NCI-H510A treated with DMSO at 0.1 percent for 48 hours (cell line): ENCODE measurements at places on chromosomes 6 and 20.

GRCh38 chr6:33837971-33838665 is 34.3 kb upstream of the MLN start:
- DNase-seq, result peak; percentile 34

- no peak for DNase-seq
These were observed 90.3 kb downstream of the VEGFA start for GRCh38 chr6:43860285-43860684.

- no peak for DNase-seq
These were observed 504 bp downstream of the SNTA1 start for GRCh38 chr20:33443006-33443511.

GRCh38 chr6:84172574-84172973 is 54.9 kb downstream of the CEP162 start:
- no peak for DNase-seq

GRCh38 chr20:50038574-50038991 is 55.8 kb downstream of the SNAI1 start:
- peak; percentile 91 for DNase-seq

DNA sequence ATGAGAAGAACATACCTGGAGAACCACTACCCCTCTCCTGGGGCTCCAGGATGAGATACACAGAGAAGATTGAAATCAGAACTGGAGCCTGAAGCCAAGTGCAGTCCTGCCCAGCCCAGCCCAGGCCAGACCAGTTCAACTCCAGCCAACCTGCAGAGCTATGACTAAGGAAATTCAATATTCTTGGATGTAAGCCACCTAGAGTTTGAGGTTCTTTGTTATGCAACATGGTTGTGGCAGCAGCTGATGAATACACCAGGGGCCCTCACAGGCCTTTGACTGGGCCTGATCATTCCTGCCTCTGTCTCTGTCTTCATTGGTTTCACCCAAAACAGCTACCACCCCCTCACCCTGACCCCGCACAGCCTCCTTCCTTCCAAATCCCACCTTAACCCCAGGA is 167.8 kb downstream of the LRFN2 start:
- no peak for DNase-seq

- no peak for DNase-seq
These were observed 322.3 kb upstream of the SULF2 start for GRCh38 chr20:48107560-48107959.

DNA sequence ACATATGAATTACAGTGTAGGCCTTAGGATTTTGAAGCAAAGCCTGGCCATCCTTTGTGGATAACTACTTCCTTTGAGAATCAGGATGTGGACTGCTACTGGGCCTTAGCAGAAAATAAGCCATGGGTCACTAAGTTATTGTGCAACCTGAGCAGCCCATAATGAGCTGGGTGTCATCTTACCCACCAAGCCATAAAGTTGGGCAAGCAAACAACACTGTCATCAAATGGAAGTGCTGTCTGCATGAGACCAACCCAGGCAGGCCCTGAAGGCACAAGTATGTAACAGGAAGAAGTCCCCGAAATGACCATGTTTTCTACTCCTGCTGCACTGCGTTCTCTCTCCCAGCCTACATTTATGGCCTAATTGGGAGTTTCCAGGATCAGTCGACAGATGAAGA is 205.6 kb upstream of the GGTLC1 start:
- no peak for DNase-seq

DNA sequence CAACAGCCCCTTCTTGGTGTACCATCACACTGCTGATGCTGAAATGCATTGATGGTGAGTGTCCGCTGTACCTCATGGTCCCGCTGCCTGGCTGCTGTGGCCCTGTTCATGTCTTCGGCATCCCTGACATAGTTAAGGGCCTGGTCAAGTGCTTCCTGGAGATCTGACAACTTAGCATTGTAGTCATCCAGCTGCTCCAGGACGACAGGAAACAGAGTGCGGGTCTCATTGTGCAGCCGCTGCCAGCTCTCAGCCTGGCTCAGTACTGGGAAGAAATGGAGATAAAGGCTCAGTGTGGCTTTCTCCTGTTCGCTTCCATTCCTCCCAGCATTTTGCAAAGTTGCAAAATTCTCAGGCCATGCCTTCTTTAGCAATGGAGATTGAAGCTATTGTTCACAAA is 81.8 kb downstream of the LAMA4 start:
- no peak for DNase-seq

- DNase-seq, result no peak
These were observed 125.0 kb downstream of the MAP3K4 start for GRCh38 chr6:161116554-161116953.

- DNase-seq, result no peak
These were observed 102.5 kb downstream of the CRYBG1 start for GRCh38 chr6:106462923-106463557.

- no peak for DNase-seq
These were observed 148.0 kb upstream of the LRFN2 start for GRCh38 chr6:40735121-40735520.

- DNase-seq, result no peak
These were observed 70.3 kb upstream of the HEY2 start for GRCh38 chr6:125679128-125679527.

DNA sequence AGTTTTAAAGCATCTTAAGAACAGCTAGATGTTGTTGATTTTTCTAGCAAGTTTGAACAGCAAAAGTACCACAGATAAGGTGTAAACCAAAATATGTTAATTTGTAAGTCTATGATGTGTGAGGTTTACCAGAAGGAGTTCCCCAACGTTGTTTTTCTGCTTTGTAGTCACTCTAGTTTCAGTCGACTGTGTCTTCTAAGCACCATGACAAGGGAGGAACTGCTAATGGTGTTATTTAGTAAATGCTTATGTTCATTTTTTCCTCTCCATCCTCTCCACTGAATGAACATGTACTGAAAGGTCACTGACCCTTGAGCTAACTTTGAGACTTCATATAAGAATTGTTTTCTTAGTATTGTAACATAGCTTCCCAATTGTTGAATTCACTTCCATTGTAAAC is 3.0 kb downstream of the ENPP3 start:
- DNase-seq, result no peak

- no peak for DNase-seq
These were observed 51.2 kb upstream of the RNF24 start for GRCh38 chr20:4066551-4066950.

GRCh38 chr6:39166912-39167290 is 51.9 kb upstream of the SAYSD1 start:
- no peak for DNase-seq

DNA sequence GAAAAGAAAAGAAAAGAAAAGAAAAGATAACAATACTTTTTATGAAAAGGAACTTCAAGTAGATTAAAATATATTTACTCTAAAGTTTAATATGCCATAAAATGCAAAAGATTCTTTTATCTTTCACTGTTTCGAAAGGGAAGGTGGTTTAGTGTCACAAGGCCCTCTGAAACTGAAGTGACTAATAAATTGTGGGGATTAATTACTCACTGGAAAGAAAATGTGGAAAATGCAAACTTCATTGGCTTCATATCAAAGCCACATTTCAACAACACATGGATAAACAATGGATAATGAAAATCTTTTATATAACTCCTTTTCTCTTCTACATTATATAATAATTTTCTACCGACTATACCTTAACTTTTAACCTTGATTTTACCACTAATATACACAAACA is 320.5 kb upstream of the RSPO3 start:
- DNase-seq, result no peak

- DNase-seq, result no peak
These were observed 22.2 kb upstream of the ENTPD6 start for GRCh38 chr20:25173321-25173720.

DNA sequence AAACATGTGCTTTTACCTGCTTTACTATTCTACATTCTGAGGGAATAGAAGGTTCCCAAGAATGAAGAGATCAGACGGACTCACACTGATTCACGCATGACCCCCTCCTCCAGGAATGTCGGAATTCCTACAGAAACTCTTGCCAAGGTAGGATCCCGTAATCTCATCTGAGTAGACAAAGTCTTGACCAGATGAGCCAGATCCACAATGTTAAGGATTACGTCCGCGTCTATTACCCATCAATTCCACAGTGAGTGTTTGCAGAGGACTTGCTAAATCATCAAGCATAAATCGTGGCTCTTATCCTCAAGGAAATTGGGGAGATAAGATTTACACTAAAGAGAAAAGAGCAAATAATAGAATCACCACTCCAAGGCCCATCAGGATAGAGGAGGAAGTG is 245.9 kb upstream of the FOXQ1 start:
- DNase-seq, result no peak

DNA sequence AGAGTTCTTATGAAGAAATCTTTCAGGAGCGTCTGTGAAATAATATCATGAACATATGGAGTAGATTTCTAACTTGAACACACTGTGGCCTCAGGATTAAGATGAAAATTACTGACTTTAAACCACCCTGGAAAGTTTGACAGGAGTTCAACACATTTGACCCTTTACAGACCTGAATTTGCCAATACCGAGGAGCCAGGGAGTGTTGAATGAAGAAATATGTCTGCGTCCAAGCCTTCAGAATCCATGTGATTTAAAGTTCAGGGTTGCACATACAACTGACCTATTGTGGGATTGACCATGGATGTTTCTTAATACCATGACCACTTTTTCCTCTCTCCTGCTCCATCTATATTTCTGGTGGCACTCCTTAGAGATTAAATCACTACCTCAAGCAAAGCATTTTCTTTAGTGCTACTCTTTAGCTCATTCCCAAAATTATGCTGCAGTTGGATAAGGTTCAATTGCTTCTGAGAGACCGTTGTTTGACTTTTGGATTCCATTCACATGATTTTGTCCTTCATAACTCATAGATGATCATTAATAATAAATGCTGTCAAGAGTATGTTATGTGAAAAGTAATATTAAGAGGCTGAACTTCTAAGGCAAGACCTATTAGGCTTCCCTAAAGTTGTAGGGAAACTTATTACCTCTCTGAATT is 57.4 kb downstream of the PRL start:
- no peak for DNase-seq

GRCh38 chr6:27777126-27777525 is 135.1 kb downstream of the OR2B2 start:
- no peak for DNase-seq

DNA sequence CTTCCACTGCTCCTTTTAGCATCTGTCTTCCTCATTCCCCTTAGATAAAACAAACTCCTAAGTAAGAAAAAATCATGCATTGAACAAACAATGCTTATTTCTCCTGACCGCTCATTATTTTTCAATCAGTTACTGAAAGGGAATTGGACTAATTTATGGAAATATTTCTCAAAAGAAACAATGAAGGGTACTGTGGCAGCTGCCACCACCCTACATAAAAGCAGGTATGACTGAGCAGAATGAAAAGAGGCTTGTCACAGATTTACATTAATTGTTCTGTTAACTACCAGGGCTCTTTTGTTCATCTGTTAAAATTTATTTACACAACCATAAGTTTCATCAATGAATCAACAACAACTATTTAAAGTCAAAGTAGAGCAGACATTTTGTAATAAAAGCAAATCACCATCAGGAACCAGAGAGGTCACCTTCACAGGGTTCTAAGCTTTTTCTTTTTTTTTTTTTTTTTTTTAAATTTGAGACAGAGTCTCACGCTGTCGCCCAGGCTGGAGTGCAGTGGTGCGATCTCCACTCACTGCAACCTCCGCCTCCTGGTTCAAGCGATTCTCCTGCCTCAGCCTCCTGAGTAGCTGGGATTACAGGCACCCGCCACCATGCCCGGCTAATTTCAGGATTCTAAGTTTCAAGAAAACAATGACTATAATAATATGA is 204.0 kb downstream of the PTPRK start:
- no peak for DNase-seq

DNA sequence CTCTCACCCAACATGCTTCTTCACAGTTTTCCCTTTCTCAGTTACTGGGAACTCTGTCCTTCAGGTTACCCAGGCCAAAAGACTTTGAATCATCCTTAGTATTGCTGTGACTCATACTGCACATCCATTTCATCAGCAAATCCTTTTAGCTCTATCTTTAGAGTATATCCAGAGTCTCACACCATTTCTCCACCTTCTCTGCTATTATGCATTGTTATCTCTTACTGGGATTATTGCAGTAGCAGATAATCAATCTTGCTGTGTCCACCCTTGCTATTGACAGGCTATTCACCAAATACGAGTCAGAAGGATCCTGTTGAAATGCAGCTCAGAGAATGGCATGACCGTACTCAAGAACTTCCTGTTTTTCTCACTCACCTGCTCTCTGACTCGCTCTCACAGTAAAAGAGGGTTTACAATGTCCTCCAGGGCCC is 57.3 kb downstream of the BCKDHB start:
- DNase-seq, result peak; percentile 39

GRCh38 chr20:39124064-39124463 is 161.9 kb downstream of the DHX35 start:
- no peak for DNase-seq

GRCh38 chr6:106612671-106613416 is 16.5 kb downstream of the RTN4IP1 start:
- no peak for DNase-seq

DNA sequence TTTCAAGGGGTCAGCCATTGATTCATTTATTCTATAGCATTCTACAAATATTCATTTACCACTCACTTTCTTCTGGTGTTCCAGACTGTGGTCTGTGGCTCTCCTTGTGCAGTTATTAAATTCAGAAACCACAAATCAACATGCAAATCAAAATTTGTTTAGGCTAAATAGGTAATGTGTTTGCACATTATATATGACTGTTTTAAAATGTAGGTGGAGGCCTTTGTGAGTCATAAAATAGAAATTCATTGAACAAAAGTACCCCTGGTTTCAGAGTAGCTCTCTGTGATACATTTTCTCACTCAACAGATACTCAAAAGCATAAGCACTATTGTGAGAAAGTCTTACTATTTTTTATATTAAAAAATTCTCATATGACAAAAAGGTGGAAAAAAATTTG is 385.5 kb upstream of the TSHZ2 start:
- no peak for DNase-seq

GRCh38 chr20:45968801-45969711 is 2.9 kb downstream of the ZNF335 start:
- no peak for DNase-seq

- no peak for DNase-seq
These were observed 96.0 kb upstream of the MAP3K4 start for GRCh38 chr6:160895562-160895961.

GRCh38 chr20:32291166-32291565 is 13.7 kb downstream of the KIF3B start:
- DNase-seq, result no peak

GRCh38 chr20:50085481-50086365 is 27.2 kb downstream of the UBE2V1 start:
- DNase-seq, result peak; percentile 67

- DNase-seq, result no peak
These were observed 35.6 kb upstream of the RPS6KA2 start for GRCh38 chr6:166662690-166663089.

- DNase-seq, result no peak
These were observed 232.5 kb downstream of the RFPL4B start for GRCh38 chr6:112579601-112580000.

DNA sequence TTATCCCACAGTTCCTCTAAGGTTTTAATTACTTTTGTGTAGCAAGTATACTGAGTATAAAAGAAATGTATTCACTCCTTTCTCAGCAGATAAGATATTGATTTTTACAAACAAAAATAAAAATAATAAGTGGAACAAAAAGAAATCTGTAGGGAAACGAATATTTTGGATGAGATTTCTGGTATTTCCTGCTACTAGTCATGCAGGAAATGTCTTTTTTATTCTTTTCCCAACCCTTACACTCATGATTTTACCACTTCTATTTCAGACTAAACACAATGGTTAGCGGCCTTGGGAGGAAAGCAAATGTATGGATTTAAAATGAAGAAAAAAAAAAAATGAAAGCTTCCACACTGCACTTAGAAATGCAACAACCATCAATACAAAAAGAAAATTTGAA is 580.5 kb upstream of the MARCKS start:
- no peak for DNase-seq
